NCI-H524 treated with DMSO at 0.1 percent for 48 hours (cell line): ENCODE measurements at places on chromosomes 7 and 10.

DNA sequence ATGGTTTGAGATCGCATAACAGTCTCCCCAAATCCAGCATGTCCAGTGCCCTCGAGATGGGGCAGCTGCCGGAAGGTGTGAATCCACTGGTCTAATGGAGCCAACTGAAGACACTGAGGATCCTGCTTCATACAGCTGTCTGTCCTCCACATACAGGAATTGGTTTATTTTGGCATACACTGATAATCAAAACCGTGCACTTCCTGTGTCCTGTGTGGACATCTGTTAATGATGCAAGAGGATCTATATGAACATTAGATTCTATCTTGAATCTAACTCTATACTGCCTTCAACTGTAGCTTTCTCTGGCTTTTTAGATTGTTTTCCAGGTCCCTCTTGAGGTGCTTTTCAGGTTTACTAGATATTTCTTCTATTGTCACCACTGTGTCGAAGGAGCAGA is 3.0 kb upstream of the JAZF1 start:
- DNase-seq: no peak

- DNase-seq: no peak
Observed at GRCh38 chr10:116756277-116756676, 13.9 kb upstream of the HSPA12A start.

DNA sequence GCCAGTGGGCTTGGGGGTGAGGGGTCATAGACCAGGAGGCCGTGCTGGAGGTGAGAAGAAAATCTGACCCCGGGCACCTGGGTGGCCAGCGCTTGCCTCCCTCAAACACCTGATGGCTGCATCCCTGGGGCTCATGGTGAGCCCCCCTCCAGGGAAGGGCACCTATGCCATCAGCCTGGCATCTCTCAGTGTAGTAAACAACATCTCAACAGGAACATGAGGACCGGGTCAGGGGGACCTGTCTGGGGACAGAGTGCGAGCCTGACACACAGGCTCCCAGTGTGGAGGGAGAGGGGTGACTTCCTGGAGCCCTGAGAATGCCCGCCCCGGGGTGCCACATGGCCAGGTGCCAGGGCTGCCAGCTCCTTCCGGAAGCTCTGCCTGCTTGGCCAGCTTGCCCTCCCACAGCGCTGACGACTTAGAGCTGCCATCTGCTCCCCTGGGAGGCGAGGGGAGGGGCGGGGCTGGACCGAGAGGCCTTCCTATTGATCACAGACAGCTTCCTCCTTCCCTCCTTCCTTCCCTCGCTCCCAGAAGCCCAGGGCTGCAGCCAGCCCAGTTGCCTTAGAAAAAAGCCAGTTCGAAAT is 12.3 kb downstream of the STX1A start:
- peak; percentile 67 for DNase-seq

DNA sequence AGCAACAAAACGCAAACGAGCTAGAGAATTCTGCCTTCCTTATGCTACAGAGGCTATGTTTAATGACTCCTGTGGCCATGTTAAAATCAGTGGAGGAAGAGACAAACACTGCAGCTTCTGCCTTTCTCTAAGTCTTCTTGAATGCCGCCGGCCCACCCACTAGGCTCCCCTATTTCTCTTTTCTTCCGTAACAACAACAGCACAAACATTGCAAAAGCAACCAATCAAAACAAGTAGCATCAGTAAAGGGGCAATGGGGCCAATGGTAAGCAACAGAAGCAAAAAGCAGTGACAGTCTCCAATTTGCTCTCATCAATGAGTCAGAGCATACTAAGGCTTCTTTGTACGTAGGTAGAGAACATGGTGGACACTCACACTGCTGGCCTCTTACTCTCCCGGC is 26.8 kb downstream of the DNAJC1 start:
- no peak for DNase-seq

- DNase-seq: no peak
Observed at GRCh38 chr7:121741896-121742295, 131.1 kb upstream of the PTPRZ1 start.

GRCh38 chr10:3786295-3787015 is 1.4 kb upstream of the KLF6 start:
- DNase-seq: peak; percentile 7

DNA sequence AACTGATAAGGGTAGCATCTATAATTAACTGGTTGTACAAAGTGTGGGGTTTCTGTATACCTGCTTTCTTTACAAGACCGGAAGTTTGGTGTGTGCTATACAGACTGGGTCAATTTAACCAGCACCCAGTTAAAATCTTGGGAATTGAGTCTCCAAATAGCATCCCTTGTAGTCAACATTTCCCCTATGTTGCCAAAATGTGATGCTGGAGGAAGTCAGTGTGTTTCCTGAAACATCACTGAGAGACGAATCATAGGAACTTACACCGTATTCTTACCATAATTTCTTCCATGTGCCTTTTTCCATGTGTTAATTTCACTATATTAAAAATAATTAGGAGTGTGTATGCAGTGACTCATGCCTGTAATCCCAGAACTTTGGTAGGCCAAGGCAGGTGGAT is 1.7 kb downstream of the AKR1C4 start:
- DNase-seq: no peak

DNA sequence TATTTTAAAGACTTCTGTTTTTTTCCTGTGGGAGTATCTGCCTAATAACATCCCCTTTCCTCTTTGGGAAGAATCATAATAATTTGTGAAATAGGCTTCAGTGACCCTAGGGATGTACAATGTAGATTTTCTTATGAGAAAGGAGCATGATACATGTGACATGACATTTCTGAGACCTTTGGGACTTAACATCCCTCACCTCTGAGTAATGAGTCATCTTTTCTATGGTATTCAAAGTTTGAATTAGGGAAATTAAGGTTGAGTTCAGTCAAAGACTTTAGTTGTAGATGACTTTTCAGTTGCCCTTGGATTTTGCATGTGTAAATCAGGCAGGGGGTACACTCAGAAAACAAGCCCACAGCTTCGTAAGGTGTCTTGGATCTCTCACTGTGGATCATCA is 14.3 kb downstream of the GRK5 start:
- no peak for DNase-seq

GRCh38 chr10:116742367-116743265 is at the start of gene HSPA12A:
TSS of gene HSPA12A (minus strand) at chr10:116742566. CDS start at chr10:116742469, 97 bp downstream.
- no peak for DNase-seq

DNA sequence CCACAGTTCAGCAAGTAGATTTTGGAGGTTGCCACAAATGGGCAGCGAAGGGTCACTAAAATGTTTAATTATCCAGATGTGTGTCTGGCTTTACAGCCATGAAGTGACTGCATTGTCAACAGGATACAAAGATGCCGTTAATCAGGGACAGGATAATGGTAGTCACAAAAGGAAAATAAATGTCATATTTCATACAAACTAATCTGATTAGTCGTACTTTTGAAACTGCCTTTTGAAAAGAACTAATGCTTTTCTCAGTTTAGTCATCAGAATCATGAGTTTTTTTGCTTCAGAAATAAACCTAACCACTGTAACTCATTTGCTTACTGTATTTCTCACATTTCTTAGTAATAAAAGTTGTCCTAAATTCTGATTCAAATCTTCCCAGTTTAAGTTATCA is 22.2 kb upstream of the WNT16 start:
- no peak for DNase-seq
